ENCODE measurements at places on chromosomes 1 and 21. TPM values are rescaled to one million over a fixed set of nuclear protein-coding genes. Genes with fewer than 3 reads are reported as not detected.

Gene SLC37A1
- polyA plus RNA-seq, result 18.5 TPM

Gene PTGFR
- polyA plus RNA-seq, result not detected

Gene CACNA1S
- not detected for polyA plus RNA-seq

Gene GNAT2
- polyA plus RNA-seq, result not detected

Gene IGFN1
- polyA plus RNA-seq, result not detected

Gene FCRL6
- not detected for polyA plus RNA-seq

Gene BMP8A
- not detected for polyA plus RNA-seq

Gene LCE3E
- polyA plus RNA-seq, result not detected

Gene ABCA4
- polyA plus RNA-seq, result not detected

Gene FAM72A
- polyA plus RNA-seq, result 3.9 TPM

Gene FCRL3
- not detected for polyA plus RNA-seq

Gene OR6N1
- not detected for polyA plus RNA-seq

Gene BLACAT1
- polyA plus RNA-seq, result not detected

Data from Purkinje cell (primary cell).